Fibroblast of upper back skin (primary cell): ENCODE measurements at places on chromosomes 7 and 10.
A peak's percentile ranks its signal among the peaks of the same experiment; 100 is the strongest.

- peak; percentile 16 for DNase-seq
These were observed 49.7 kb downstream of the DNAJC12 start for GRCh38 chr10:67788028-67788886.

GRCh38 chr7:12303062-12303461, 92.0 kb downstream of the TMEM106B start:
- no peak for DNase-seq

DNA sequence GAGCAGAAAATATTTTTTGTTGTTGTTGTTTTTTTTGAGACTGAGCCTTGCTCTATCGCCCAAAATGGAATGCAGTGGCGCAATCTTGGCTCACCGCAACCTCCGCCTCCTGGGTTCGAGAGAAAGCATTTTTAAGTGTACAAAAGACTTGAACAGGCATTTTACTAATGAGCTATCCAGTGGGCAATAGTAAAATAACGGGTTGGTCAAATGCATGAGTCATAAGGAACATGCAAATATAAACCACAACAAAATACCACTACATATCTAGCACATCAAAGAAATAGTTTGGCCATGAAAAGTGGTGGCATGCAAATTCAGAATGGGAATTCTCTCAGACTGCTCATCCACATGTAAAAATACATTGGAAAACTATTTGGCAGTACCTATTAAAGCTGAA, 71.7 kb upstream of the TMEM106B start:
- DNase-seq, result no peak

GRCh38 chr7:35032166-35032565, 5.1 kb downstream of the DPY19L1 start:
- no peak for DNase-seq

- DNase-seq, result no peak
These were observed 131.4 kb upstream of the BTBD16 start for GRCh38 chr10:122139627-122140170.
